ENCODE measurements at places on chromosomes 7 and 10.

GRCh38 chr7:107594961-107595737, 15.1 kb downstream of the BCAP29 start:
- DNase-seq = no peak

DNA sequence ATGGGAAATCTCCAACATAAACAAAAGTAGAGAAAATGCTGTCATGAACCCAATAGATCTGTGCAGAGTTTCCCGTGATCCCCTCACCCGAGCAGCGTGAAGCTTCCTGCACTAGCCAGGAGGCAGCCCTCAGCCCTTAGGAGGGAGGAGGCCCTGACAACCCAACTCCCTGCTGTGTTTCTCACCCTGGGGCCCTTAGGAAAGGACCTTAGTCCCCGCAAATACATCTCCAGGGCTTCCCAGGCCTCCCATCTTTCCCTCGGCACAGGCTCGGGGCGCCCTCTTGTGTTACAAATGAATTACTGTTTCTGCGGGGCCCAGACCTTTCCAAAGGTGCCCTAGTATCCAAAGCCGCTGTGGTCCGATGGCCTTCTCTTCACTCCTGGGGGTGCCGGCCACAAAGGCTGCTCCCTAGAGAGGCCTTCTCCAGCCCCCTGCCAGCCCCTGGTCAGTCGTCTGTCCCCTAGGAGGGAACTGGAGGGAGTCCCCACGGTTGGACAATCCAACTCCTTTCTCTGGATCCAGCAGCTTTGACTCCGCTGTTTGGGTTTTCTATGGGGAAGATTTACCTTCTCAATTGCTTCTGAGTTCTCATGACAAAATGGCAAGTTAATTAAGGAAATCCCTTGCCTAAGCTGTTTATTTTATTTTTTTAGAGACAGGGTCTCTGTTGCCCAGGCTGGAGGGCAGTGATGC, 49.9 kb upstream of the SH2B2 start:
- no peak for DNase-seq

DNA sequence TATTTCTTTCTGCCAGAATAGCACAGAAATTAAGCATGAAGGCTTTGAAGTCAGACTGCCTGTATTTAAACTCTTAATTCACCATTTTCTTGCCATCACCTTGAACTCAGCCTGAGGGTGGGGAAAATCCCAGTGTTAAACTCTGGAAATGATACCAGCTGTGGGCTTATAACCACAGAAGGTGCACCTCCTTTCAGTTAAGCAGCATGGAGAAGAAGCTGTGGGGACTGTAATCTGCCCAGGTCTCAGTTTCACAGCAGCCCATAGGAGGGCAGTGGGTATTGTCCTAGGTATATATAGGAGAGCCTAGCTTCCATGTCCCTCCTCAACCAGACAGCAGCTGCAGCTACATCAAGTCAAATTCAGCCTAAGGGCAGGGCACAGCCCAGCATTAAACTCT, 241.6 kb downstream of the HPSE2 start:
- DNase-seq = no peak

DNA sequence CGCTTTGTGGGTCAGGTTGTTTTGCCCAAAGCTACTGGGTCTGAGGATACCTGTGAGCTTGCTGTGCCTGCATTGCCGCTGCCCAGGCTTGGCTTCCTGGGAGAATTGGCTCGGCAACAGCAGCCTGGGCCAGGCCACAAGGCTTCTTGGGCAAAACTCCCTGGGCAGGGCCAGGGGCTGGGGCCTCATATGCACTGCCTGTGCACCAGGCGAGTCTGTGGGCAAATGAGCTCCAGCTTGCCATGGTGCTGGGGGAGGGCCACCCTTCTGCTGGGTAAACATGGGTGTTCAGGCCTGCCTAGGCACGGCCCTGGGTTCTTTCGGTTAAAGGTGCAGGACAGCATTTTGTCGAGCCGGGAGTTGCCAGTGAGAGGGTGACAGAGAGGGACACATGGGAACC, 19.4 kb downstream of the ZMIZ1 start:
- DNase-seq = no peak

DNA sequence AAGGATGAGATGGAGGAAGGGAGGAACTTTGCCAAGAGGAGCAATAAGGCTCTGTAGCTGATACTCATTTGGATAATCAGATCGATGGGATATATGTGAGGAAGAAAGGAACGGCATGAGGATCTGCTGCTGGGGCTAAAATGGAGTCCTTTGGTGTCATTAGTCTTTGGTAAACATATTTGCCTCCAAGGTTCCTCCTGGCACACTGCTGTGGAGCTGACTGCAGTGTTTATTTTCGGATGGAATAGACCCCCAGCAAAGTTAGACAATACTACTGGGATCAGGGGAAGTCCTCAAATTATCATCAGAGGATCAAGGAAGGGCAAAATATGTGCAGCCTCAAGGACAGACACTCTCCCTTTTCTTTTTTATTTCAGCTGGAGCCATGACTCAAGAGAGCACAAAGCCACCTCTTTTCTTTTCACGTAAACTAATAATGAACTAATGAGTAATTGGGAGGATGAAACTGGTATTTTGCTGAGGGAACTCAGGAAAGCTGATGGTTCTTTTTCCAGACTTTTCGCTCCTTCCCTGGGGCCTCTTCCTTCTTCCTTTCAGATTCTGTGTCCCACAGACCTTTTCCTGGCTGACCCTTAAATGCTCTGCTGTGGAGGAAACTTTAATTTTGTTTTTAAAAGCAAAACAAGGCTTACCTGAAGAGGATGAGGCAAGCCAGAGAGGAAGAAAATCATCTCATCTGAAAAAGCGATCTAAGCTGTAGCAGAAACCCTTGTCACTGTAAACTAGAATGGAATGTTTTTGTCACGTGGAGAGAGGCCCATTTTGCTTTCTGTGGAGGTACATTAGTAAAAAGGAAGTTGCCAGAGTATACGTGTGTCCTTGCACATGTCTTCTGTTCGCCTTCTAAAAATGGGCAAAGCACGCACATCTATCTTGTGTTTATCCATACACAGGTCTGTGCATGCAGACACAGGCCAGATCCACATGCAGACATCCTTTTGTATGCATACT, 33.3 kb downstream of the LRMDA start:
- no peak for DNase-seq

Measured in activated gamma-delta T cell (primary cell).